Endothelial cell of umbilical vein (primary cell): ENCODE measurements at places on chromosomes 7 and 10. TPM values are rescaled to one million over a fixed set of nuclear protein-coding genes. Genes with fewer than 3 reads are reported as not detected.

Gene ERVW-1
- polyA plus RNA-seq = not detected in 2 replicates

- no peak for DNase-seq
Measured at GRCh38 chr10:104907521-104907920, 266.4 kb downstream of the SORCS3 start.

DNA sequence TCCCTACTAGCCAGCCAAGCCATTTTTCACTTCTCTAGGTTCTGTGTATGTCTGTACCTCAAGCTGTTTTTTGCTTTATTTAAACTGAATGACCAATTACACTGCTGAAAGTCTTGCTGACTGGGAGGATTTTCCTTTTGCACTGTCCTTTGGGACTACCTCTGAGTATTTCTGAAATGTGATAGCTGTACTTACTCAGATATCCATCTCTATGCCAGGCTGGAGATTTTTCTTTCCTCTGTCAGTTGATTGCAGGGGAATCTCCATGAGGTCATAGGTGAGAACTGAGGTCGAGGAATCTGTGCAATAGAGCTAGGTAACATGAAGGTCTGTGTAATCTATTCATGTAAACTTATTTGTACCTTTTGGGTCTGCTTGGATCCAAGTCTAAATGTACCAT lies 38.9 kb upstream of the ANKRD1 start:
- no peak for DNase-seq

DNA sequence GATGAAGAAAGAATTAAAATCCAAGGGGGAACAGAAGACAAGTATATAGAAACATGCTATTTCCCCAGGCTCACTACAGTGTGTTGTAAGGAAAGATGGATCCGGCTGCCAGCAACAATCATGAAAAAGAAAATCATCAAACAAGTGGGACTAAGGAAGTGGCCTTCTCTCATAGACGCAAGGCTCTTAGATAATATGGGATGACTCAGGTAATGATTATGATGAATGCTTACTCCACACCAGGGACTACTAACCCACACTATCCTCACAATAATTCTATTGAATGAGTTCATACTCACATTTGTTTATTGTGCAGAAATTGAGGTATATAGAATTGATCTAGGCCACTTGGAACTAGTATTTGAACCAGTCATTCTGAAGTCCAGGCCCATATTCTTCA lies 111.2 kb upstream of the BET1 start:
- no peak for DNase-seq

GRCh38 chr10:96880575-96880974 lies 48.5 kb downstream of the LCOR start:
- DNase-seq = peak; percentile 20

GRCh38 chr10:116268976-116269375 lies 4.0 kb downstream of the GFRA1 start:
- DNase-seq = no peak
